ENCODE measurements at places on chromosomes 4 and X.

- peak; percentile 40 for DNase-seq
Observed at GRCh38 chrX:46573331-46573891, at the start of gene CHST7. TSS of gene CHST7 (plus strand) at chrX:46573765. CDS start at chrX:46573932, 167 bp downstream.

DNA sequence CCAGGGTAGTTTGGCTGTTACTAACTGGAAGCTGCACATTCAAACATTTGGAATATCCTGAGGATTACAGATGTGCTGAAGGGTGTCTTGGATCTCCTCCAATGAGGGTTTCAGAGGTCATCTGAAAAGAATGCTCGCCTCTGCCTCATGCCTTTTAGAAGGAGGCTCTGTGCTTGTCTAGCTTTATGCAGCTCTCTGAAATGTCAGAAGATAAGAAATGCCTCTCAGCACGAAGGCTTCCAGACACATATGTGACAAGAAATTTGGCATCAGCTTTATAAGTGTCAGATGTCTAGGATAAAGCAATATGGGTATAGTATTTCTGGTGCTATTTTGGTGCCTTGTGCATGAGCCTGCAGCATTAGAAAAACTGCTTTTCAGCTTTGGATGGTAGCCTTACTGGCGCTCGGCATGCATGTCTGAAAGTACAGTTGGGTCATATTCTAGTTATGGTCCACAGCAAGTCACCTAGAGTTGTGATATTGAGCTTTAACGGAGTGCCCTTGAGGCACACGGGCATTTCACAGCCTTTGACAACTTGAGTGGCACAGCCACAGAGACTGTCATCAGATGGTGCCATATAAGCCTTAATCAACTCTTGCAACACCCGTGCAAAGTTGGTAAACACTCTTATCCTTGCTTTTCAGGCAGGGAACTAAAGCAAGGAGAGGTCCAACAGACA, 70.8 kb upstream of the PGRMC2 start:
- no peak for DNase-seq

DNA sequence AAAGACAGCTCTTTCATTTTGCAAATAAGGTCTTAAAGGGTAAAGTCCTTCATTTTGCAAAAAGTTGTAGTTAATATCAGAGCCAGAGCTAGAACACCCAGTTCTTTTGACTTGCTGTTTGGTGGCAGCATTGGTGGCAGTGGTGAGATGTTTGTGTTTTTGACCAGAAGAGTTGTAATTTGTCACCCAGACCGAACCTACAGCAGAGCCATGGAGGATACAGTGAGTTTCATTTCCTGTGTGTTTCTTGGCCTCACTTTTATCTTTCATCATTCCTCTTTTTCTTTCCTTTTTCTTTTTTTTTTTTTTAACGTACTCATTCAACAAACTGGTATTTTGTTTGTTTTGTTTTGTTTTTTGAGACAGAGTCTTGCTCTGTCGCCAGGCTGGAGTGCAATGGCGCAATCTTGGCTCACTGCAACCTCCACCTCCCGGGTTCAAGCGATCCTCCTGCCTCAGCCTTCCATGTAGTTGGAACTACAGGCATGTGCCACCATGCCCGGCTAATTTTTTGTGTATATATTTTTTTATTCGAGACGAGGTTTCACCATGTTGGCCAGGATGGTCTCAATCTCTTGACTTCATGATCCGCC, 116.4 kb downstream of the AFF1 start:
- DNase-seq = no peak

- DNase-seq = no peak
Observed at GRCh38 chr4:73615613-73616012, 4.6 kb downstream of the RASSF6 start.

- DNase-seq = no peak
Observed at GRCh38 chrX:150621652-150622051, 53.2 kb downstream of the MTM1 start.

GRCh38 chr4:73438048-73438447, 2.0 kb downstream of the AFP start:
- DNase-seq = no peak

GRCh38 chrX:119194621-119195020, 41.5 kb upstream of the PGRMC1 start:
- no peak for DNase-seq

DNA sequence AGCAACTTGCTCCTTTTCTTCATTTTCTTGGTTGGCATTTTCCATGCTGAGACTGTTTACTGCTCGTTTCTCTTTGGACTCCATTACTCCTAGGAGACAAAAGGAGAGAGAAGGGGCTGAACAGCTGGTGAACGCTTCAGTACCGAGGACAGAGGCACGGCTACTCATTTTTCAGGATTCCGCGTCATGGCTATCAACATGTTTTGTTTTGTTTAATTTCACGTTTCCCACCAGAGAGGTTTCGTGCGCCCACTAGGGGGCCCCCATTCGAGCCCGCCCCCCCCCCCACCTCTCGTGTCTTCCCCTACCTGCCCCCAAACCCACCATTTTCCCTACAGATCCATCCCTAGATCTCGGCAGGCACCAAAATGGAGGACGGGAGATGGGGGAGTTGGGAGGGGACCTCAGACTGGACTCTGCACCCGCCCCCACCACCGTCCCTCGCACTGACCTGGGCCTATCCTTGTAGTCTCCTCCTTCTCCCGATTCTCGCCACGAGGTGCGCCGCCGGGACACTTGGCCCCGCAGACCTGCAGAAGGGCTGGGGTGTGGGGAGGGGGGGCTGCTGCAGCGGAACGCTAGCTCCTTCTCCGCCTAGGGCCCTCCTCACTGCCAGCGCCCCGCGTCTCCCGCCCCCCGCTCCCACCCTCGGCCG, 653 bp downstream of the BEX1 start:
- no peak for DNase-seq

- DNase-seq = no peak
Observed at GRCh38 chrX:41407816-41408215, 39.3 kb upstream of the NYX start.

DNA sequence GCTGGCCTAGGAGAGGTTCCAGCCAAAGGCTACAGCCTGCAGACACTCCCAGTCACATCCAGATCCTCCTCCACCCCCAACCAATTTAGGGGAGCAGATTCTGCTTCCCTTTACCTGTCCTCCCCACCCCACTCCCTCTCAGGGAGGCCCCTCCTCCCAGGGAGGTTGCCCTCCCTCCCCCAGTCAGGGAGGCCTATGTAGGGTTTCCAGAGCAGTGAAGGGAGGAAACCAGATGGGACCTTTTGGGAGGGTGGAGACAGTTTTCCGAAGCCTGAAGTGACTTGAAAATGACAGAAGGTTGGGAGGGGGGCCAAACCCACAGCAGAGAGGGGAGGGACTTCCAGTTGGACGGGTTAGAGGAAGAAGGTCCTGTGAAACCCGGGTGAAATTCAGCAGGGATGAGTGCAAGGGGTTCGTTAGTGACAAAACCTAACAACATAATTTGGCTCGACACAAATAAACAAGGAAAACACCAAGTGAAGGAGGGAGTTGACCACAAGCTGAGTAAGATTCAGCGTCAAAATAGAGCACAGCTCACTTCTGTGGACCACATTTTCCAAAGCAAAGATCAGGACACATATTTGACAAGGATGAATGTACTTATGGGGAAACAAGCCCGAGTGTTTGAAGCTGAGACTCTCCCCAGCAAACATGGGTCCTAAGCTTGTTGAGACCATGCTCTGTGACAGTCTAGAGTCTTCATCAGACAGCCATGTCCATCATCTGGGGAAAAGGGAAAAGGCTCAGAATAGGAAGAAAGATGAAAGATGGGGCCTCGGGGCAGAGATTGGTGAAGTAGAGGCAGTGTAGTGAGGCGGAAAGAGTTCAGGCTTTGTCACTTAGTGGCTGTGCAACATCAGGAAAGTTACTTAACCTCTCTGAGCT, 46.4 kb downstream of the PRPS1 start:
- peak; percentile 45 for DNase-seq

GRCh38 chr4:40515398-40516293, 114.0 kb downstream of the RBM47 start:
- no peak for DNase-seq

DNA sequence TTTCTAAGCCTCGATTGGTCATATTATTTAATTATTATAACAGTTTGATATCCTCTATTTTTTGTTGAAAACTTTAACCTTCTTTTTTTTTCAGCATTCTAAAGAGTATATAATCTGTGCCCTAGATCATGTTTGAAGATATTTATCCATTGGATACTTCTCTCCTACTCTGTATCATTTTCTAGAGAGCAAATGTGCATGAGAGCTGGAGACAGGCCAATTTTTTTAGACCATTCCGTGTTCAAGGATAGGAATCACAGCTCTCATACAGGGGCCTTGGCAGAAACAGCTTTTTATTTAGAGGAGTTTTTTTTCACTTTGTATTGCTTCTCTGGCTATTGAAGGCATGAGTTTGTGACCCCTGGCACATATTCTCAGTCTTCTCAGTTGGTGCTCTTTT, 57.7 kb upstream of the TBC1D14 start:
- no peak for DNase-seq

DNA sequence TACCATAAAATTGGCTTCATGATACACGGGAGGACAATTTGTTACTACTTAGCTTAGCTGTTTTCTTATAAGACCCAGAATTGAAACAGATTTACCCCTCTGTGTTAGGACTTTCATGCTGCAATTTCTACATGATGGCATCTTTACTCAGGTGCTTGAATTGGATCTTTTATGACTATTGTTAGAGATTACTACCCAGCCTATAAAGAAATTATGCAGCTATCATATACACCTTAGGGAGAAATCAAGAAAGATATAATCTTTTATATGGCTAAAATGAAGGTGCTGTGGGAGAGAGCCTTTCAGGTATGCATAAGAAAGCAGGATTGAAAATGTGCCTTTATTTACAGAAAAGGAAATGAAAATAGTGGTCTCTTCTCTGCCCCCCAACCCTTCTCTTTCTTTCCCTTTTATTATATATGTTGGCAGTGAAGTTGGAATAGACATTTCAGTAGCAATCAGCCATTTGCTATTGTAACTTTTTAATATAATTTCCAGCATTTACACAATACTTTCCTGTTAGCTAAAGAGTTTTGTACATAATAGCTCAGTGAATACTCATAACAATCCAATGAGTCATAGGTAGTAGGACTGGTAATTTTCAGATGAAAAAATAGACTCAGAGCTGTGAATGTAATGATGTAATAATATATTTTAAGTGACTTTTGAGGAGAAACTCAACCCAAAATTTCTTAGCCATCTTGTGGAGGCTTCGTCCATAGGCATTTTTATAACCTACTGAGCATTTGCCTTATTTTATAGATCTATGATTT, 311.8 kb downstream of the ADGRL3 start:
- no peak for DNase-seq

DNA sequence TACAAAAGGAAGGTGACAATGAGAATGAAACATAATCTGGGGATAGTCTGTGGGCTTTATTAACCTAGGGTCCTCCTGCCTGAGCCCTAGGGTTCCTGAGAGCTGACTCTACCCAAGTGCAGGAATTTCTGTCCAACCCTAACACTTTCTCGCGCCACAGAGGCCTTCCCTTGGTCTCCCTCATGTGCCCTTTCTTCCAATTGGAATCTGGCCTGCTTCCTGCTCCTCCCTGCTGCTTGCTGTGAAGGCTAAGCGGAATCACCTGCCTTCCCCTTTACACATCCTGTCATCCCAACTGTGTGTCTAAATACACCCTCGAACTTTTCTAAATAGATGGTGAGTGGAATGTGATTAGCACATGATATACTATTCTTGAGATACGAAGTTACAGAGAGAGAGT, 5.9 kb downstream of the MAGEA11 start:
- DNase-seq = no peak

DNA sequence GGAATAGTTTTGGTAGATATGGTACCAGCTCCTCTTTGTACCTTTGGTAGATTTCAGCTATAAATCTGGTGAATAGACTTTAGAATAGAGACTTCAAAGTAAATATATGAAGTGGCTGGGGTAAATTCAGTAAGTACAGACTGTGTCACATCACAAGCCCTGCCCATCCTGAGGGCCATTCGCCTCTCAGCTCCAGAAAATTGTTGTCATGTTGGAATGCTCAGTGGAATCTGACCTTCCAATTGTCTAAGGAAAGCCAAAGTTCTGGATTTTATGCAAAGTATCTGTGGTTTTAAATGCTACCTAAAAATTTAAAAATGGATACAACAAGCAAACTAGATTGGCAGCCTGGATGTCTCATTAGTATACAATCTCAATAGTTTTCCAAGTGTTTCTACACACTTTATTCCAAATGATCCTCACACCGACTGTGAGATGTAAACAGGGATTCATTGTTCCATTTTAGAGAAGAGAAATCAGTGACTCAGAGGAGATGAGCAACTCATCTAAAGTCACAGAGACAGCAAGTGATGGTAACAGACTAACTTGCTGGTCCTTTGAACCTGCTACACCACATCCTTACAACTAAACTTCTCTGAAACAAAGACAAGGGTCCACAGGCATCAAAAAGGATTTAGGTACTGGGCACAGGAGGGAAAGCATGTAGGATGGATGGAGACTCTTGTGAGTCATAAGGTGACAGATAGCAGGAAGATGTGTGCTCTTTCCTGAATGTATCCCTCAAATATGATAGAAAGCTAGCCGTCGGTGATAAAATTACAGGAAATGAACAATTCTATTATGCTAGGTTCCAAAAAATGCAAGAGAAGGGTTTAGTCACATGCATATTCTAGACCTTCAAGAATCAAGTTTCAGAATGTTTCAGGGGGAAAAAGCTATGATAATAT, 127.3 kb downstream of the ATP10D start:
- no peak for DNase-seq

DNA sequence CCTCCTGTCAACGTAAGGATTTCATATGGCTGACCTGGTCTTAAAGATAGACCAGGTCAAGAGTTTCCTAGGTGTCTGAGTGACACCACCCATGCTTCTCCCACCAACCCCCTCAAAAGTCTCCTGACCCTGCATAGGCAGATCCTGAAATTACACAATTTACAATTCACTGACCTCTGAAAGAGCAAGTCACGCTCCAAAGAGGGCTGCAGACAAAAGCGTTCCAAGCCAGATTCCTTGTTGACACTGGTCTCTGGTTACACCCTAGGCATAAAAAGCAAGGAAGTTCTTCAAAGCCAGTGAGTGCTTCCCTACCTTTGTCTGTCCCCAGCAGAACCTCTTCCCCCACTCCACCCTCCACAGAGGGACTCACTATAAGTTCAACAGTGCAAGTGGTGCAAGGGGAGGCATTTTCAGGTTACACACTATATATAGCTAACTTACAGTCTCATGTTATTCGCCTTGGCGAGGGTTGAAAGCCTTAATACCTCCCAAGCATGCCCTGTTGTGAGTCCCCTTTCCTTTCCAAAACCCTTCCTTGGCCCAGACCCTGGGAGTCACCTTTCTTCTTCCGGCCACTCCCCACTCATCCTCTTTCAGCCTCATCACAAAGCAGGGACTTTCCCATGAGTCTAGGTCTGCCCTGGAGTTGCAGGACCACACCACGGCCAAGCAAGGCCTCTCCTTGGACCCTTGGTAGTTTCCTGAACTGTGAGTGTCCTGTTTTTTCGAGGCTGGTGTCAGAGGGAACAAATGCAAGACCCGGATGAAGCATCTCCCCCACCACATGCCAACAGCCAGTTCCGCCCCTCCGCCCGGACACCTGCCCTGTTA, 58.0 kb upstream of the KLF3 start:
- no peak for DNase-seq

- DNase-seq = no peak
Observed at GRCh38 chr4:106773076-106773905, 262.8 kb downstream of the DKK2 start.

DNA sequence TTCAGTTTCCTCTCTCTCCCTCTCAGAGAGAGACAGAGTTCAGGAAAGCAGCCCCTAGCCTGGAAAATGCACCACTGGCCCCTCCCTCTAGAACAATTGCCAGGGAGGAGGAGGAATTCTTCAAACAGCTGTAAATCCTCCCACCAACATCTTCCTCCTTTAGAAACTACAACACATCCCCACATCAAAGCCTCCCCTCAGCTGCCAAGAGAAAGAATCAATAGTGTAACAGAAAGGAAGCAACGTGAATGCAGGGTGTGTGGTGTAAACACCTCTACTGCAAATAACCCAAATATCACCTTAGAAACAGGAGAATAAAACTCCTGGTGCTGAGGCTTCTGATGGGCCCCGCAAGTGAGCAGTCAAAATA, 249.9 kb upstream of the GATB start:
- DNase-seq = peak; percentile 59

Data from CD4-positive, alpha-beta T cell treated with Interleukin-6 at 100 ng/mL for 8 hours (primary cell).